ENCODE measurements at places on chromosomes 7 and 10.

GRCh38 chr10:122163174-122164022, 107.7 kb upstream of the BTBD16 start:
- no peak for DNase-seq

DNA sequence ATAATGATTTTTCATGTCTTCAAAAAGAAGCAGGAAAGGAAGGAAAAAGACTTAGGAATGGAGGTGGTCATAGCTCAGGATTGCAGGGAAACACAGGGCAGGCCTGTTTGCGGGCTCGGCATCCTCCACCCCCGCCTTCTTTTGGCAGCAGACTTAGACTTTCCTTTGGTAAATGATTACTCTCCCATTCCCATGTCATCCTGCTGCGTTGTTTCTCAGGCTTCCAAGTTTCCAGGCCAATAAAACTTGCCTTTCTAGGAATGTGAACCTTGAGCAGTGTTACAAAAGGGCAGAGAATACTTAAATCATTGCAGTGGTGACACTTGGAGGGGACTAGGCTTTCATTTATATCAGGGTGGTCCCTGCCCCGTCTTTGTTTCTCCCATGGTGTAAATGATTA, 34.0 kb upstream of the DGKB start:
- DNase-seq, result no peak

DNA sequence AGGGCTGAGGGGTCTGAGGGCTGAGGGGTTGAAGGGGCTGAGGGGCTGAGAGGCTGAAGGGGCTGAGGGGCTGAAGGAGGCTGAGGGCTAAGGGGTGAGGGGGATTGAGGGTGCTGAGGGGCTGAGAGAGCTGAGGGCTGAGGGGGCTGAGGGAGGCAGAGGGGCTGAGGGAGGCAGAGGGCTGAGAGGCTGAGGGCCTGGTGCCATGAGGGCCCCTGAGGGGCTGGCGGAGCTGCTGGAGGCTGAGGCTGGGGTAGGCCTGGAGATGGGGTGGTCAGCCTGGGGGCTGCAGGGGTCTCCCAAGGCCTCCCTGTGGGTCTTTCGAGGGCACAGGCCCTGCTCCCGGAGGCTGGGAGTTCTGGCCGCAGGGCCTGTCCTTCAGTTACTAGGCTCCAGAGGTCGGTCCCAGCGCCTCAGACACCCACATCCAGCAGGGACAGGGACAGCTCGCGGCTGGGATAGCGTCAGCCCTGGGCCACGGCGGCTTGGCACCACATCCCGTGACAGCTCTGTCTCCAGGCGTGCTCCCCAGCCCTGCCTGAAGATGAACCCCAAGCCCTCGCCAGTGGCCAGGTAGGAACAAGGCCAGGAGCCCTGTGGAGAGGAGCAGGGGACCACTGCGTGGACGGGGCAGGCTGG, 16.9 kb downstream of the MYO1G start:
- DNase-seq, result no peak

DNA sequence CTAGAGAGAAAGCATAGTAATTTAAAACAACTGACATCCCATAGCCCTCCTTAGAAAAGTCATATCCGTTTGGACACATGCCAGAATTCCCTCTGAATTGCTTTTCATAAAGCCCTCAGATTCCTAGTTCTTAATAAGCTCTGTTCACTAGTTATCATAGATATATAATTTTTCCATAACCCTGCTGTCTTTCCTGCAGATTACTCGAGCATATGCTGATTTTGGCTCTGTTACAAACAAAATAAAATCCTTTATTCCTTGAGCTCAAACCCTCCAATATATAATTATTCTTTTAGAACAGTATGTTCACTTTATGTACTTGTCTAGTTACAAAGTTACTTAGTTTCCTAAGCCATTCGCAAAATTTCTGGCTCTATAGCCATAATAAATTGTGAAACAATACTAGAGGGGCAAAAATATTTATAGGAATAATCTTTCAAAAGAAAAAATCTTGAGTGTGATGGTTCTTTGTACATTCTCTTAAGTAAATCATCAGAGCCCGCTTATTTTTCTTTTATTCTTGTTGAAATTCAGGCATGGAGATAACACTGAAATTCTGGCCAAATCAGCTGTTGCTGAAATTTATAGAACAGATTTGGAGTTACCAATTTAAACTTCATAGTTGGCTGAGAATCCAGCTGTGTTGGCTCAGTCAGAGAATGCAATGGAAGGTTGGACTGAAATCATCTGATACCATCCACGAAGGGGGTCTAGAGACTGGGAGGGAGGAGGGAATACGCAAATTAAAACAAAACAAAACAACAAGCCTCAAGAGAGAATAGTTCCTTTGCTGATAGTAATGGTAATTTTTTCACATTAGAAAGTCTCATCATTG, 146.1 kb upstream of the TMEM196 start:
- DNase-seq, result no peak

DNA sequence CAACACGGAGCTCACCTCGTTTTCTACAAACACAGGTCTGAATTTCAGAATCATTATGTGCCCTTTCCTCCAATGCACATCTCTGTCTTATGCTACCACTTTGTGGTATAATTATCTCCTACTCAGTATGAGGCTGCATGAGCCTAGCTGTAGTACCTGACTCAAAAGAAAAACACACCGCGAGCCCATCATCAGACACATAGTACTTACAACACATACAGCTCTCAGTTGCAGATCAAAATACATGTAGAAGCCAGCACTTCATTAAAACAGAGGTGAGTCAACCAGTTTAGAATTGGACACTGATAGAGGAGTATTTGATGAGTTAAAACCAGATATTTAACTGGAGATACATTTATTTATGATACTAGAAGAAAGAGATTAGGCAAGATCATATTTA, 1.4 kb upstream of the RTKN2 start:
- DNase-seq, result no peak

DNA sequence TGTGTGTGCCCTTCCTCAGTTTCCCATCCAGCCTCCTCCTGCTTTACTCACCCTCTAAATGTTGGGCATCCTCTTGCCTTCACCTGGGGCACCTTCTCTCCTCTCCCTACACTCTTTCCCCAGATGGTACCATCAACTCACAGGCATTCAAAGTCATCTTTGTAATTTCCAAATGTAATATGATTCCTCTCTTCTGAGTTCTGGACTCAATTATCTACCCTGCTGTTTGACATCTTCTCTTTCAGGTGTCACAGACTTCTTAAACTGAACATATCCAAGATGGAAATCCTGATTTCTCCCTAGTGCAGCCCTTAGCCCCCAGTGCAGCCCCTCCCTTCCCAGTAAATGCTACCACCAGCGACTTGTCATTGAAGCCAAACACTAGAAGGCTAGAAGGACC, 422.8 kb downstream of the KCNMA1 start:
- no peak for DNase-seq

DNA sequence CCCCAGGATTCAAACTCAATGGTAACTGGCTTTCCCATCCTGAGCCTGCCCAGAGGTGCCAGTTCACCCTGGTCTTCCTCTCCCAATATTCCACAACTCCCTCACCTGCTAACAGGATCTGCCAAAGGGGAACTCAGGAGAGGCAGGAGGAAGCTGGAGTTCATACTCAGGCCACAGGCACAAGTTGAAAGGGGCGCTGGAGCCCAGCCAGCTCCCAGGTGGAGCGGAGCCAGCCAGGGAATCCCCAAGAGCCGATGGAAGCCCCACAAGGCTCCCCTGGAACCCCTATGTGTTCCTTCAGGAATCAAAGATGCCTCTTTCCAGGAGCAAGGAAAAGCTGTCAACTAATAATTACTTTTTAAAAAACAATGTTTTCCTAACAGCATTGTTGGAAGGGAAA, 63.5 kb downstream of the SH3PXD2A start:
- no peak for DNase-seq

- DNase-seq, result no peak
Measured at GRCh38 chr7:151363182-151363581, 21.6 kb downstream of the NUB1 start.

DNA sequence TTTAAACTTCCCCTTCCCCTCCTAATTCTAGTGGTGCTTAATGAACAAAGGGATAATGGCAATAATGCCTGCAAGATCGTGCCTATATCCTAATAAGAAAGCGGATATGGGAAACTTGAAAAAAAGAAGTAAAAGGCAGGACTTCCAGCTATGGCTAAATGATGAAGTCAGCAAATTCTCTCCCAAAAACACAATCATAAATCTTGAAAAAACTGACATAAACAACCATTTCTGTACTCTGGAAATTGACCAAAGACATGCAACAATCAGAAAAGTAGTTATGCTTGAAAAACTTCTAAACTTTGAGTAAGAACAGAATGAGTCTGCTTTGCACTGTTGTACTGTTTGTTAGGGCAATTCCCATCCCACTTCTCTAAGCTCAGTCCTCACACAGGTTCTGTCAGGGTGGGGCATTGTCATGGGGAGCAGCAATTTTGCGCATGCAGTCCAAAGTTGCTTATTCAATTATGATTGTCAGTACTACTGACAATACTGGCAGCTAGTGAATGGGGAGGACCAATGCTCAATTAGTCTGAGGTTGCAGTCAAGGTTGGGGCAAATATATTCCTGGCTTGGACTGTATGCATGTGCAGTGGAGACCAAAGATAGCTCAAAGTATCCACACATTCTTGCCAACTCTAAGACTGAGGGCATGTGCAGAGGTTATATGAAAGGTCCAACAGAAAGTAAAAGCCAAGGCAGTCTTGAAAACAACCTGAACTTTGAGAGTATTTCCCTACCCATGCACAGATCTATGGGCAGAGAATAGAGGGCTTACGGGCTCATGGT, 34.1 kb upstream of the ARHGAP22 start:
- DNase-seq, result no peak

- no peak for DNase-seq
Measured at GRCh38 chr7:132489776-132490237, 86.5 kb downstream of the PLXNA4 start.

DNA sequence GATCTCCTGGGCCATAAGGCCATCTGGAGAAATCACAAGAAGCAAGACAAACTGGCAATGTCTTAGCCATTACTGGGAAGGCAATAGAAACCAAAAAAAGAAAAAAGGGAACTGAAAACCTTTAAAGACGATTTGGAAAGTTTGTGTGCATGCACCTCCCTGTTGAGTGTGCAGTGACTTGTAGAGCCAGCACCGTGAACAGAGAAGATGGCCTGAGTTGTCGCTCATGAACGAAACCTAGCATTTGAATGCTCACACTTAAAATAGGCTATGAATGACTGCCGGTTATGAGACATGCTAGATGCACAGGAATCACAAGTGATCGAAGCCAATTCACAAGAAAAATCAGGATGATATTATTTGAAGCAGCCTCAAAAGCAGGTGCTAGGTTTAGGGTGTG, 151.3 kb upstream of the ADO start:
- DNase-seq, result no peak

DNA sequence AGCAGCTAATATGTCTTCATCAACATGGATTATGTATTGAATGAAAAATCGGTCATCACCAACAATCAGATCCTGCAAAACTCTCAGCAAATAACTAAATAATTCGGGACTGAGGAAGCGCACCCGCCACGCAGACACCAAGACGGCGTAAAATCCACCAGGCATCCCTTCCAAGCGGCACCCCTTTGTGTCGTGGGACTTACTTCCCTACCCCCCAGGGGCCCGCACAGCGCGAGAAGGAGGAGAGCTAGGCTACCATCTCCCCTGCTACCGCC, 721 bp downstream of the ARL3 start:
- DNase-seq, result no peak

- DNase-seq, result no peak
Measured at GRCh38 chr10:37803269-37803668, 54.1 kb downstream of the ZNF248 start.

DNA sequence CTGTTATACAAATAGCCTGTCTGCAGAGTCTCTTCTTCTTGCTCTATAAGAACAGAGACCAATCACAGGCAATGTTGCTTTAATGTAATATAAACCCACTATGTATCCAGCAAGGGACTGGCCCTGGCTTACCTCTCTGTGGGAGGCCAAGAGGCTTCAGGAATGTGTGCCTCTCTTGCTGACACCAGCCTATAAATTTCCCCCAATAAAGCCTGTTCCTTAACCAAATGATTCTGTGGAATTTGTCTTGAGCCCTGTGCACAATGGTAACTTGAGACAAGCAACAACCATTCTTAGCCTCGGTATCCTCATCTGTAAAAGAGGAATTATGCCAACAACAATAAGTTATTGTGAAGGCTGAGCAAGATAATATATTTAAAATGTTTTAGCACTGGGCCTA, 563.7 kb downstream of the GRM8 start:
- no peak for DNase-seq

DNA sequence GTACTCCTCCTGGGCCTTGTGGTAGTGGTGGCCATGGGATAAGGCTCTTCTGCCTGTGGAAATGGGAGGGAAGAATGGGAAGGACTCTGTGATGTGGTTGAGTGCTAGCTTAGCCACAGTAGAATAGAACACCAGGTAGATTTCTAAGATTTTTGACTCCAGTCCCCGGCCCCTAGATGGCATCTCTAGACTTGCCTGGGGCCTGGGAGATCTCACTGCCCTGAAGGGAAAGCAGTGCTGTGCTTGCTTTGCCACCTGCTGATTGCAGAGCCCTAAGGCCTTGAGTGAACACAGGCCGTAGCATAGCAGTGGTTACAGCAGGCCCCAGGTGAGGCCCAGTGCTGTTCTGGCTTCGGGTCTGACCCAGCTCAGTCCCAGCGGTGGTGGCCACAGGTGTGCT, 252.0 kb downstream of the TCF7L2 start:
- DNase-seq, result no peak

DNA sequence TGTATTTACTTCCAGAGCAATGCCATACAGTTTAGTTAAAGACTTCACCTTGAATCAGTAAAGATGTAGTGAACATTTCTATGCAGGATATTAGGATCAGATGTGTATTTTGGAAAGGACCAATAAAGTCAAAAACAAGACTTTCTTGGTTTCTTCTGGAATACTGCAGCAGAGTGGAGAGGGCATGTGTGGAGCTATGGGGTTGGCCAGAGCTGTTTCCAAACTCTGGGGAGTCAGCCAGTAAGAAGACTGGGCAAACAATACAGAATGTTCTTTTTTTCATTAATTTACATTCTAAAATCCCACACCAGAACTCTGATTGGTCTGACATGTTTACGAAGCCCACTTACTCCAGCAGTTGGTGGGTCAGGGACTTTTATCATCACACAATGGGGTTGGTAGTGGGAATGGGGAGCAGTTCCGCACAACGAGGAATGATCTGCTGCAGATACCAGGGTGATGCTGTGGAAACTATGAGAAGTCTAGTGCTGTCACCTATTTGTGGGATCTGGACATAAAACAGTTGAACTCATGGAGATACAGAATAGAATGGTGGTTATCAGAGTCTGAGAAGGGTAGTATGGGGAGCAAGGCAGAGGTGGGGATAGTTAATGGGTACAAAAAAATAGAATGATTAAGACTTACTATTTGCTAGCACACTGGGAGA, 267.7 kb downstream of the MALRD1 start:
- DNase-seq, result no peak

DNA sequence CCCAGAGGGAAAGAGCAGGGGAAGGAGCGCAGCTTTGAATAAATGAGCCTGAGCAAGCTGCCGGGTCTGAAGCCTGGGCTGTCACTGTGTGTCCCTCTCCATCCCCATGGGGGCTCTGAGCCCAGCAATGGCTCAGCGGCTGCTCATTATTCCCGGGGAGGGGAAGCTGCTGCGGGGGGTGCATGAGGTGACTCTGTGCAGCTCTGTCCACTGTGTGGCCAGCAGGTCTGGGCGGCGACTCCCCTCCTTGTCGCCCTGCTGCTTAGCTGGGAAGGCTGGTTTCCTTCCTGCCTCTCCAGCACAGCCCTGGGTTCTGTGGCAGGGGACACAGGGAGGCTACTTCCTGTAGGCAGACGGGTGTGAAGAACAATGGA, 234.2 kb downstream of the PRPF18 start:
- DNase-seq, result no peak

Measured in omental fat pad (tissue), 4 donors.